Omental fat pad (tissue), 4 donors: ENCODE measurements at places on chromosomes 2 and 18. TPM values are rescaled to one million over a fixed set of nuclear protein-coding genes. Genes with fewer than 3 reads are reported as not detected.

Gene POTEJ
- total RNA-seq, result 0.28 TPM

DNA sequence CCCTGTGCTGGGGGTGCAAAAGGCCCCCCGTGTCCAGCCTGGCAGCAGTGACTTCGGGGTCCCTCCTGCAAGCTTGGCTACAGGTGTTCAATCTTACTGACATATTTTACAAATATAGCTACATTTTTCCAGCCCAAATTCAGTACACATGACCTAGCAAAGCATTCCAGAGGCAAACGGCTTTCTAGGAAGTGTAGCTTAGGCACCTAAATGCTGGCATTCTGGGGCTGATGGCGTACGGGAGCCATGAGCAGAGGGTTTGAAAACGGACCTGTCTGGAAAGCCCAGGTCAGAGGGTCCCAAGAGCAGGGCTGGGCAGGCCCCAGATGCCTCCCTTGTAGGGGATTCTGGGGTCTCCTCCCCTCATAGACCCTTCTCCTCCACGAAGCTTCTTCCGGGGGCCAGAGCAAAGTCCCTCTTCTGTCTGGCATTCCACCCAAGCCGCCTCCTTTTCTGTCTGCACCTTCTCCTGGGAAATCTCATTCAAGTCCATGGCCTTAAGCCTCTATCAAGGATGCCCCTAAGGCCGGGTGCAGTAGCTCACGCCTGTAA lies 63.3 kb upstream of the ASAP2 start:
- DNase-seq, result no peak

DNA sequence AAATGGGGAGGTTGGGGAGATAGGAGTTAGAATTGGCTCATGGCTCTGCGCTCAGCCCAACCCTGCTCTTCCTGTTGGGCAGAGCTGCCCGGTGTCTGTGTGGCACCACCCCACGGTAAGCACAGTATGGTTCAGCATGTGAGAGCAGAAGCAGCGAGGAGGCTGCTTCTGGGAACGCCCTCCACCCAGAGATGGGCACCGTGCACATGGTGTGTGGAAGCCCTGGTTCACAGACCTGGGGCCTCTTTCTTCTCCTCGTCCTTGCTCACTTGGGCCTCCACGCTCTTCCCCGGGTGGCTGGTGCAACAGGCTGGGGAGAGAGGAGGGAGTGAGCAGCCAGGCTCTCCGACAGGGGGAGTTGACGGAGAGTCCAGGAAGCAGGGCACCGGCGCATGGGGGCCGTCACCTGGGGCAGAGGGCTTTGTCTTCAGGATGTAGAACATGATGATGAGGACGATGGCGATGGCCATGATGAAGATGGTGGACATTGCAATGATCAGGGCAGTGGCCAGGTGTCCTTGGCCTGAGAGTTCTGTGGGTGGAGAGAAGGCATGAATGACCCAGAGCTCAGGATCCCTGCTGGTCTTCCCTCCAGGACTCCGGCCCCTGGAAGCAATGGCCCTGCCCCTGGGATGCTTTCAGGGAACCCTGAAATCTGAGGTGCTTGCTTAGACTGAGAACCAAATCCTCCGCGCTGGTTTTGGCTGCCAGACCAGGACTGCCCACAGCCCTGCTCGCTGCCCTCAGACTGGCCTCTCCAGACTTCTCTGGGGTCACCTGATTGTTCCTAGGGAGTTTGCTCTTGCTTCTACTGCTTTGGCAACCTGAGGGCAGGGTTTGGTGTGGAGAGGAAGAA lies 78.3 kb downstream of the EDAR start:
- no peak for DNase-seq

- DNase-seq, result no peak
Measured at GRCh38 chr2:205461678-205462665, 220.3 kb upstream of the NRP2 start.

- no peak for DNase-seq
Measured at GRCh38 chr2:195468771-195469170, 188.3 kb upstream of the SLC39A10 start.
